Non-pigmented ciliary epithelial cell (primary cell): ENCODE measurements at places on chromosomes 7 and 10.

- DNase-seq, result no peak
These were observed 98.4 kb downstream of the STK31 start for GRCh38 chr7:23808421-23808820.

DNA sequence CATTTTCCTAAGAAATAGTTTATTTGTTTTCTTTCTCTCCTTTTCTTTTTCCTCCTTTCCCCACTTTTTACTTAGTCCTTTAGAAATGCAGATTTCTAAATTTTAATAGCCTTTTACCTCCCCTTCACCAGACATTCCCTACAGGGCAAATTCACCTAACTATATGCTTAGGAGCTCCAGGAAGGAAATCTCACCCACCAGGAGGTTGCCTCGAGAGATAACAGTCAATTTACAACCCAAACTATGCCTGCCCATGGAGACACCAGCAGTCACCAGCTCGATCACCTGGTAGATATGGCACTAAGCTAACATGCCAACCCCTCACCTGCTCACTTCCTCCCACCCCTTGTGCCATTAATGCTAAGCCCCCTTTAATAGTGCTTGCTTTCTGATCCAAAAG lies 25.2 kb upstream of the CREB3L2 start:
- DNase-seq, result no peak

- DNase-seq, result no peak
These were observed 207.8 kb downstream of the DIP2C start for GRCh38 chr10:481628-482027.

DNA sequence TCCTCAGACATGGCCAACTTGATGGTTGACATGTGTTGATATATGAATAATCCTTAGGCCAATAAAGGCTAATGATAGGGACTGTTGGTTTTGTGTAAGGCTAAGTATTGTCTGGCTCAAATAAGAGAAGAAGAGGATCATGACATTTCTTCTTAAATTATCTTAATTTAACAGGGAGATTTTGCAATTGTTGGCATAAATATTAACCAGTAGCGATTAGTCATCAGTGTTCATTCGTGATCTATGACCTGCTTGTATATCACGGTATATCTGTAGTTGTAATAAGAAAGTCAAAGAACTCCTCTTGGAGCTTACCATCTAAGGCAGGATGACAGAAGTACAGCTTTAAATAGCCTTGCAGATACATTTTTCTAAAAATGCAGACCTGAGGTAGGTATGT lies 196.4 kb downstream of the CREB5 start:
- DNase-seq, result no peak

DNA sequence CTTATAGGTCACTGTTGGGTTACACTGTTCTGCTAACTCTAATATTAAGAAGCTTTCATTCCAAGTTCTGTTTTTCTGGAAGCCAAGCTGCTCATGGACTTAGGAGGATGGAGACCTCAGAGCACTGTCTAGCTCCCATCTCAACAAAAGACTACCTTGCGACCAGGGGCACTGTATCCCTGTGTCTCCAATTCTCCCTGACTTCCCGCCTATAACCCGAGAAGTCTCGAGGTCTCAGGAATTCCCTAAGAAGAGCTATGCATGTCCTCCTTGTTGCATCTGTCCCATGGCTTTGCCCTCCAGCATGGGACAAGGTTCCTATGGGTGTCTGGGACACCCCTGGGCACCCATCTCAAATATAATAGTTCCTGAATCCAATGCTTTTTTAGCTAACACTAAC lies 31.2 kb downstream of the BTBD16 start:
- DNase-seq, result no peak

GRCh38 chr7:69422574-69422985 lies 175.7 kb upstream of the AUTS2 start:
- no peak for DNase-seq

DNA sequence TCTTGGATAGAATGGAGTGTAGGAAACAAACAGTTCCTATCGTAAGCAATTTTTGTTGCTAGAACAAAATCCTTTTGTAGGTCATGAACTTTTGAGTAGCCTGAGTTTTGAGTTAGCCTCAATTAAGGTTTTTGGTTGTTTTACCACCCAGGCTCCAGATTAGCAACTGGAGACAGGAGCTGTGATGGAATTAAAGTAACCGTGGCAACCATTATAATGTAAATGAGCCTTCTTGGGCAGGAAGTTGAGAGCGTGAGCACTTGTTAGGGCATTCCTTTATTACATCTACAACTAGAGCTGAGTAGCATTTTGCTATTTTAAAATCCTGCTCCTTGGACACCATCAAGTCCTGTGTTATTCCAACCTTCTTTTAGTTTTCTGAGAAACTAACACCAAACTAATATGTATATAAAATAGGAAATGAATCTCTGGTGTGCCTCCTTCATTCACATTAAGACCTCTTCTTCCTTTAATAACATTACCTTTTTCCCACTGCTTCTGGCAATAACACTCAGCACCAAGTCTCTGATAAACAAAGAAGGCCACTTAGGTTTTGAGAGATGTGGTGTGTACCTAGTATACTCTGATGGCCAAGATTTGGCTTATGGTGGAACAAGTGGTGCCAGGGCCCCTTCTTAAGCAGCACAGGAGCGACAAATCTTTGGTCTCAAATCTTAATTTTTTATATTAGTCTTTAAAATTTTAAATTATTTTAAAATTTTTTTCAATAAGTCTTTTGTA lies 34.0 kb downstream of the AHCYL2 start:
- no peak for DNase-seq

GRCh38 chr10:96491303-96491702 lies 22.4 kb downstream of the TLL2 start:
- no peak for DNase-seq

- no peak for DNase-seq
These were observed 7.6 kb upstream of the TMEM248 start for GRCh38 chr7:66913118-66914037.

- DNase-seq, result peak; percentile 18
These were observed 165.6 kb upstream of the KMT2E start for GRCh38 chr7:104848138-104848990.

DNA sequence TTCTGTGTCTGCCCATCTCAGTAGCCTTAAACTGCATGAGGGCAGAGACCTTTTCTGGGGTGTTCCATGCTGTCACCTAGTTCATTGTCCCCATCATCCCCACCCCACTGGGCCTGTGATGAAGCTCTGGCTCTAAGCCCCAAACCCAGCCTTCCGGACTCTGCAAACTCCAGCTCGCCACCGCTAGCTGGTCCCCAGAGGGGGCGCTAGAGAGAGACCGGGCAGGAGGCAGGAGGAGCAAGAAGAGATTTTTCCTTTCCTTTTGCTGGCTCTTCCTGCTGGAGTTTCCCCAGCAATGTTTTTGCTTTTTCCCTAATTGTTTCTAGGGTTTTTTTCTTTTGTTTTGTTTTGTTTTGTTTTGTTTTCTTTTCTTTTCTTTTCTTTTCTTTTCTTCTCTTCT lies 234.4 kb downstream of the TEX36 start:
- DNase-seq, result no peak

DNA sequence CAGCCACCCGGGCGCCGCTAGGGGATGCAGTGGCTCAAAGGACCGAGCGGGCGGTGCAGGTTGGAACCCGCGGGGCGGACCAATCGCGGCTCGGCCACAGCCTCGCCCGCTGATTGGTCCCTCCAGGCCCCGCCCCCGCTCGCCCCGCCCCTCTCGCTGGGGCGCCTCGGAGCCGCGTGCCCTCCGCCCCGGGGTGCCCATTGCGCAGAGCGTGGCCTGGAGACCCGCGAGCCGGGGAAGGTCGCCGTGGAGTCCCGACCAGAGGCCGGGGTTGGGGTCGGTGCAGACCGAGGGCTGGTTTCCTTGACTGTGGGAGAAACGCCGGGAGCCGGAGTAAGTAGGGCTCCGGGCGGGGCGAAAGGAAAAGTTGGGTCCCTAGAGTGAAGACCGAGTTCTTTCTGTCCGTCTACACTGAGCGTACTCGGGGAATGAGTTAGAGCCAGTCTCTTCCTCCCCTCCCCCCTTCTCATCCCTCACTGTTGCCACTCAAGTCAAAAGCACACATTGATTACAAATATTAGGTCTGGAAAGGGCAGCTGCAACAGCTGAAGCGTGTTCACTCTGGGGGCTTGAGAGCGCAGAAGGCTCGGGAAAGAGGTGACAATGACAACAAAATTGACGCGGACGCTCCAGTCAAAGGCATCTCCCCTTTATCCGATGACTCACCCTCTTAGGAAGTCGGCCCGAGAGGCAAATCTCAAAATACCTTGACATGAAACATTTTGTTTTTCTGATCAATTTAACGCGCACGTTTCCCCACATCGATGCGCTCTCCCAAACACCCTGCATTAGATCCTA lies 843 bp upstream of the GATA3 start:
- DNase-seq, result no peak

GRCh38 chr10:60849217-60849616 lies 70.9 kb downstream of the CDK1 start:
- no peak for DNase-seq
